Activated naive CD8-positive, alpha-beta T cell treated with anti-CD3 and anti-CD28 coated beads, Interleukin-2, amount 50 U/mL, for 24 hours (primary cell): ENCODE measurements at places on chromosomes 1 and 21.
A peak's percentile ranks its signal among the peaks of the same experiment; 100 is the strongest.

- no peak for DNase-seq
Observed at GRCh38 chr1:202600432-202601041, 109.7 kb downstream of the SYT2 start.

DNA sequence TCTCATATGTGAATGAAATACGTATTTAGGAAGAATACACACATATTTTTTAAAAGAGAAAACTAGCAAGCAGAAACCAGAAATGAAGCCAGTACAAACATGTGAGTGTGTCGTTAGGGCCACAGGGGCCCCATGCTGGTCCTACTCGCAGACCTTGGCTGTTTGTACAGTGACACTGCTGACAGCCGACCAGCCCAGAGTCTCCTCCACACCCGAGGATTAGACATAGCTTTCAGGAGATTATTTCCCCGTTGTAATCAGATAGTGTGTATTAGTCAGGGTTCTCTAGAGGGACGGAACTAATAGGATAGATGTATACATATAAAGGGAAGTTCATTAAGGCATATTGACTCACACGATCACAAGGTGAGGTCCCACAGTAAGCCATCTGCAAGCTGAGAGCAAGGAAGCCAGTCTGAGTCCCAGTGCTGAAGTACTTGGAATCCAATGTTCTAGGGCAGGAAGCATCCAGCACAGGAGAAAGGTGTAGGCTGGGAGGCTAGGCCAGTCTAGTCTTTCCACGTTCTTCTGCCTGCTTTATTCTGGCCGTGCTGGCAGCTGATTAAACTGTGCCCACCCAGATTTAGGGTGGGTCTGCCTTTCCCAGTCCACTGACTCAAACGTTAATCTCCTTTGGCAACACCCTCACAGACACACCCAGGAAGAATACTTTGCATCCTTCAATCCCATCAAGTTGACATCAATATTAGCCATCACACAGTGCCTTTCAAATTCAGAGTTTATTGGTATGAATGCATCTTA lies 51.2 kb downstream of the DIP2A start:
- no peak for DNase-seq

DNA sequence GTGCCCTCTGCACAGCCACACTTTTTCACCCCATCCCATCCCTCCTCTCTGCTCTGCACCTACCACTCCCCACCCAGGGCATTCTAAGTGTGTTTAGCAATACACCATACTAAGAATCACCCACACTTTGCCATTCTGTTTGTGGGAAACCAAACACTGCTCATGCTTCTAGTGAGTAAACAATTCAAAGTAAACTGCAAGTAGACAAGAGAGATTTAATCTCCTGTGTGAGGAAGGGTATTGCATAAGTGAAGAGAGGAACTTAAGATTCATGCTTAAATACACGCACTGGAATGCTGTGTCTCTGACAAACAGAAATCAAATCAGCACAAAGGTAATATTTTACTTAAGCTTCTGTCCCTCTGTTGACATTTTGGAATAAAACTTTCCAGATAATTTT lies 4.8 kb upstream of the EDARADD start:
- no peak for DNase-seq

DNA sequence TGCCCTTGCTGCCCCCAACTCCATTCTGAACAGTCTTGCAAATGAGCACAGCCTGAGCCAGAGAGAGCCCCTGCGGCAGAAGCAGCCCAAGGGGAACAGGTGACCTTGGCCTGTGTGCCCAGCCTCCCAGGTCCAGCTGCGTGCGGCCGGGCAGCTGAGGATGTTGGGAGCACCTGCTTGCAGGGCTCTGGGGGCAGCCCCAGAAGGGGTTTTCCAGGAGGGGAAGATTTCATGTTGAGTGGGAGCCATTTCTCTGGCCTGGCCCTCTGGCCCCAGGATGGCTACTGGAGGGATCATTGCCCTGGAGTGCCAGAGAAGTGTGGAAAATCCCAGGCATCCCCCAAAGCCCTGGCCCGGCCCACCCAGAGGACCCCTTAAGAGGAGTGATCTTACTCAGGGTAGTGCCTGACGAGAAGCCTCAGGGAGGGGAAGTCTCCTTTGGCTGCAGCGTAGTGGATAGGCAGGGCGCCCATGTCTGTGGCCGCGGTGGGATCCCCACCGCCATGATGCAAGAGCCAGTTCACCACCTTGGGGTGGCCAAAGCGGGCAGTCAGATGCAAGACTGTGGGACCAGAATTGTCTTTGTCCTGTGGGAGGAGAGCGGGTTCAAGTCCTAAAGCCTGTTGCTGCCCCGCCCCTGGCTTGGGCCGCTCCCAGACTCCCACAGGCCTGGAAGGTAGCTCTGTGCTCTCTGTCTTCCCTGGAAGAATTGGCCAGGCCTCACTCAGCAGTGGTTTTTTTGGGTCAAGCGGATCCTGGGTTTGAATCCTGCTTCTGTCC lies 20.6 kb upstream of the RNU1-4 start:
- no peak for DNase-seq

GRCh38 chr1:192311281-192311680 lies 5.5 kb upstream of the RGS21 start:
- DNase-seq: no peak

DNA sequence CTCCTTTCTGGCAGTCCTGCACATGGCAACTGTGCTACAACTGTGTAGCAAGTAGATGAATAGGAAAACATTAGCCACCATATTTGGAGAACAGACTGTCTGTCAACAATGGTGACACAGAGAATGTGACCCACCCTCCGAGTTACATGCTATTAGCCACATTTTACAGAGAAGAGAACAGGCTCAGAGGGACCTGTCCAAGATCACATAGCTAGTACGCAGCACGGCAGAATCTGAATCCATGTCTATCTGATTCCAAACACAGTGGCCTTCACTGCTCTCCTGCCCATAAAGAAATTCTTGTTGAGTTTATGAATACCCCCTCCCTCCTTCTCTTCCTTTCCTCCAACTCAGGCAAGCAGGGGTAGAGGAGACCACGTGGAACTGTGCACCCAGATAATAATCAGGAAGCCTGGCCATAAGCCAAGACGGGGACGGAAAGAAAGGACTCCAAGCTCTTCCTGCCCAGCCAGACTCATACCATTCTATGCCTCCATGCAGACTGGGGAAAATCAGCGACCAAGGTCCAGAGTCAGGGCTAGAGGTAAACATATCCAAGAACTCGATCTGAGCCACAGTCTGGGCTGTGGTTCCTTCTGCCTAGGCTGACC lies 78.8 kb downstream of the TRABD2B start:
- DNase-seq: no peak

DNA sequence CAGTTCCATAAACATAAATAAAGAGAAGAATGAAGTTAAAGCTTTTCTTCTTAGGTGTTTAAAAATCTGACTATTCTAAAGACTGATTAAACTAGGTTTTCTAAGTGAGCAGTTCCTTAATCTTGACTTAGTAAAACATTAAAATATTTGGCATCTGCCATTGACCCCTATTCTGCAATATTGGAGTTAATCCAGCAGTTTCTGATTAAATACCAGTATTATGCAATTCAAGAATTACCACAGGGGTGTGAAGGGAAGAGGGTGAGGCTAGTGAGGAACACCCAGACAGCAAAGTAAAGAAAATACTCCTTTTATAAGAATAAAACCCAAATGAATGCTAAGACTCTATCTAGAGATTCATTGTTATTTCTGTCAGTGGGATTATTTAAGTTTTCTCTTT lies 40.9 kb downstream of the CLIC4 start:
- DNase-seq: no peak

- DNase-seq: no peak
Observed at GRCh38 chr1:98157524-98158313, 236.9 kb upstream of the DPYD start.

- peak; percentile 48 for DNase-seq
Observed at GRCh38 chr1:184866991-184867788, 107.1 kb downstream of the NIBAN1 start.

DNA sequence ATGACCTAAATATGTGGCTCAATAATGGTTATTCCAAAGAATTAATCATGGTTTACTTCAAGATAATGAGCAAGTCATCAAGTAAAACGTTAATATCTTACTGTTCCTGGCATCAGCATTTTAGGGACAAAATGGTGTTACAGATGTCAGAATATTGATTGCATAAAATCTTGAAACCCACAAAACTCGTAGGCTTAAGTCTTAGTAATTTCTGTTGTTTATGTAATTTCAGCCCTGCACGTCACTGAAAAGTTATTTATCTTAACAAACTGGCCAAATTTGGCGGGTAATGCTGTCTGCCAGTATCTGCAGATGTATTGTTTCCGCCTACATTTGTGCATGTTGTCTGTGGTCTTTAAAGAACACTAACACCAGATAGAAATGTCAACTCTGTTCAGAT lies 25.8 kb downstream of the CDC7 start:
- DNase-seq: no peak

- DNase-seq: no peak
Observed at GRCh38 chr1:151455231-151455630, 4.1 kb downstream of the POGZ start.

DNA sequence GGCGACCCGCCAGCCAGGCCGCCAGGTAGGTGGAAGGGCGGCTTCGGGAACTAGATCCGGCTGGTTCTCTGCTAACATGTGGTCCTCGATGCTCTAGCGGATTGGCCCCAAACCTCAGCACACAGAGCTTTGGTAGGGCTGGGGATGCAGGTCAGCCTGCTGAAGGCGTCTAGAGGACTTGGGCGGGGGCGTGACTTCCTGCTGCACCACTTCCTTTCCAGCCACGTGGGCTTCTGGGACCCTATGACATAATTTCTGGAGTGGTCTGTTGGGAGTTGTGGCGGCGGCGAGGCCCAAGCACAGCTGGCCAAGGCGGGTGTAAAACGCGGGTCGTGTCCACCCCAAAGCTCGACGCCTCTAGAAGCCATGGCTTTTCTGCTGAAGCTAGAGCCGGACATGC lies 124.5 kb downstream of the ATF6 start:
- no peak for DNase-seq

GRCh38 chr21:42209801-42210479 lies 9.0 kb upstream of the ABCG1 start:
- DNase-seq: no peak

GRCh38 chr21:26169061-26169610 lies 1.4 kb downstream of the APP start:
- DNase-seq: peak; percentile 25

DNA sequence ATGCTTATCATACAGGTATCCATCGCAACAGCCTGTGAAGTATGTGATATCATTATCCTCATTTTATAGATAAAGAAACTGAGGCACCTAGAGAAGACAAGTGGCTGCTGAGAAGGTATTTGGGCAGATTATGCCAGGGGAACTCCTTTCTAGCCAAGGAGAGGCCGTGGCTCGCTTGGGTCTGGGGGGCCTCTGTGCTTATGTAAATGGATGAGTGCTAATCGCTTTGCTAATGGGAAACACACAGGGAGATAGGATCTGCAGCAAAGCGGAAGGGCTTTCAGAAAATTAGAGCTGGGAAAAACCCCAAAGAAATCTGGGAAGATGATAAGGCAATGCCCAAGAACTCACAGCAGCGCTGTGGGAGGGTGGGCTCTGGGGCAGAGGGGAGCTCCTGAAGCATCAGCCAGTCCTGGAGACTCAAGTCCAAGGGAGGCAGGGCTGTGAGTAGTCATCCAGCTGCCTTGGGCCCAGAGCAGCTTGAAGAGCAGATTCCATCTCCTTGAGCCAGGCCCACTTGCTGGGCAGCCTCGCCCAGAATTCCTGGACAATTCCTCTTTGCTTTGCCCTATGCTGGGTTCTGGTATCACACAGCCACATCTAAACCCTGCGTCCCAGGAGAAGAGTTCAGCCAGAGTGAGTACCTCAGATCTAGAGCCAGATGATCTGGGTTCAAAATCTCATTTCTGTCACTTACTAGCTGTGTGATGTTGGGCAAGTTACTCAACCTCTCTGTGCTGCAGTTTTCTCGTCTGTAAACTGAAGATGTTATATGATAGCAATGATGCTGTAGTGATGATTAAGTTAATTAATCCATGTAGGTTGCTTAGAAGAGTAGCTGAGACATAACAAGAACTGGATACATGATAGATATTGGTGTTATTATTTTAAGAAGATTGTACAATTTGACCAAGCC lies 36.7 kb downstream of the FOXD2 start:
- DNase-seq: no peak

DNA sequence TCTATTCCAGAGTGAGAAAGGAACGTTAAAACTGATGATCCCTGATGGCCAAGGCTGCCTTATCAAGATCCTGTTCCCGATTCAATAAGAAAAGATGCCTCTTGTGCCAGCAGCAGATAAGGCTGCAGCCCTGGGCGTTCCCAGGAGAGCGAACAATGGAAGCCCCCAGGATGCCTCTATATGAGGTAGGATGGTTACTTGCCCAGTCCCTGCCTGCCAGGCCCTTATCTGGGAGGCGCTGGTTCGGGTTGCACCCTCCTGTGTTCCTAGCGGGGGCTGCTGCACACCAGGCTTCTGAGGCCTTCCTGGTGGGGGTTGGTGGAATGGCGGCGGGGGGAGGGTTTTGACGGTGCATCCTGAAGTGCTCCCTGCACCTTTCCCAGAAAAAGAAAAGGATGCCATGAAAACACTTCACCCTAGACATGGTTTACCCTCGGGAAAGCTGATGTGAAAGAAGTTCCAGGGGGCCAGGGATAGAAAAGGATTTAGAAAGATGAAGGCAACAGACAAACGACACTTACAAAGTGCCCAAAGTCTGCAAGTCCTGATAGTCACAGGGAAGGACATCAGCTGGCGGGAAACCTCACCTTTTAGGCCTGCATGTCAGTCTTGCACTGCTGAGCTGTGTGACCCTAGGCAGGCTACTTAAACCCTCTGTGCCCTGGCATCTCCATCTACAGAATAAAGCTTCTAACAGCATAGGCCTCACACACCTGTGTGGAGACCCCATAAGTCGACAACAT lies 100.3 kb downstream of the KCNJ15 start:
- DNase-seq: no peak

- no peak for DNase-seq
Observed at GRCh38 chr1:27928216-27928954, 6.4 kb upstream of the SMPDL3B start.

- no peak for DNase-seq
Observed at GRCh38 chr1:241482761-241483250, 36.7 kb downstream of the FH start.

DNA sequence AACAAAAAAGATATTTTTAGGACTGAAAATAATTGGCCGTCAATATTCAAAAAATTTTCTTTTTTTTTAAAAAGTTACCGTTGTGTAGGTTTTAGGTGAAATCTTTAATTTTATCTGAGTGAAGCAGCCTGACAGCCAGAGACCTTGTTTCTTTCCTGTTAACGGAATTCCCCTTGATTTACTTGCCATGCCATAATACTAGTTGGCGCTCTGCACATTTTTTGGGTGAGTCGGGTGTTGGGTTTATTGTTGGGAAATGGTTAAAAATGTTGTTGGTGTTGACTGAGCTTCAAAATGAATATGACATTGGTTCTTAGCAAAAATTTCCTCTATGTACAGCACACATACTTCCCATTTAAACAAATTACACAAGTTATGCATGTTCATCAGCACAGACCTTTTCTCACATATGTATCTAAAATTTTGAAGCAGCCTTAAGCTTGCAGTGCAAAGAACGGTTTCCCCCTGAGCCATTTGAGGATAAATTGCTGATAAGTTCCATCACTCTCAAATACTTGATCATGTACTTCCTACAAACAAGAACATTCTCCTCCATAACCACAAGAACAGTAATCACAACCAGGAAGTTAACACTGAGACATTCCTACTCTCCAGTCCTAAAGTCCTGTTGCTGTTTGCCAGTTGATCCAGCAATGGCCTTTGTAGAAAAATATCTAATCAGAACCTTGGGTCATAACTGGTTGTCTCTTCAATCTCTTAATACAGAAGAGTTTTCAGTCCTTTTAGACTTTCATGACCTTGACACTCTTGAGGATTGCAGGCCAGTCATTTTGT lies 34.2 kb downstream of the CAMTA1 start:
- no peak for DNase-seq
